CD14-positive monocyte (primary cell): ENCODE measurements at places on chromosomes 4 and X. TPM values are rescaled to one million over a fixed set of nuclear protein-coding genes. Genes with fewer than 3 reads are reported as not detected.
A peak's percentile ranks its signal among the peaks of the same experiment; 100 is the strongest.

SPANXB1 gene
- polyA plus RNA-seq = not detected

DNA sequence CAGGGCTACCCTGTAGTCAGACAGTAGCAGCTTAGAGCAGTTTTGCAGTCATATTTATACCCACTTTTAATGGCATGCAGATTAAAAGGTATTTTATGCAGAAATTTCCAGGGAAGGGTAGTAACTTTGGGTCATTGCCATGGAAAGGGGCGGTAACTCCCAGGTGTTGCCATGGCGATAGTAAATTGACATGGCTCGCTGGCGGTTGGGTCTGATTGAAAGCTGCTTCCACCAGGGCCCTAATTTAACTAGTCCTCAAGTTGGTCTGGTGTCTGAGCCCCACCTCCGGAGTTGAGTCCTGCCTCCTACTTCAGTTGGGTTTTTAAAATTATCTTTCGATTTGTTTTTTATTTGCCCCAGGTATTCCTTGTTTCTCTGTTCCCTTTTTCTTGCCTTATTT, 70.1 kb downstream of the NAA11 start:
- no peak for DNase-seq
- no peak overlapping the region for H3K27ac ChIP-seq
- no peak overlapping the region for H3K4me3 ChIP-seq
- H3K27me3 ChIP-seq = no peaks in the 10 kb centered on the region
- no peaks in the 10 kb centered on the region for H3K4me1 ChIP-seq

DNA sequence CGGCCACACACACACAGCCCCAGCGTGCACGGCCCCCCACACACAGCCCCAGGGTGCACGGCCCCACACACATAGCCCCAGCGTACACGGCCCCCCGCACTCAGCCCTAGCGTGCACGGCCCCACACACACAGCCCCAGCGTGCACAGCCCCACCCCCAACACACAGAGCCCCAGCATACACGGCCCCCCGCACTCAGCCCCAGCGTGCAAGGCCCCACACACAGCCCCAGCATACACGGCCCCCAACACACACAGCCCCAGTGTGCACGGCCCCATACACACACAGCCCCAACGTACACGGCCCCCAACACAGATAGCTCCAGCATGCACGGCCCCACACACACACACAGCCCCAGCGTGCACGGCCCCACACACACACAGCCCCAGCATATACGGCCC, 17.6 kb downstream of the GAK start:
- H3K36me3 ChIP-seq = peaks cover 37% of the 10 kb centered on the region
- H3K4me3 ChIP-seq = peak overlapping the region; percentile 66
- no peak for DNase-seq
- H3K4me1 ChIP-seq = peaks cover 28% of the 10 kb centered on the region

GRCh38 chr4:158125310-158125709, 47.5 kb downstream of the GASK1B start:
- peaks cover 61% of the 10 kb centered on the region for H3K36me3 ChIP-seq
- H3K4me3 ChIP-seq = no peak overlapping the region
- DNase-seq = no peak
- no peak overlapping the region for H3K27ac ChIP-seq
- peaks cover 18% of the 10 kb centered on the region for H3K4me1 ChIP-seq

ENOPH1 gene
- 22.0 TPM for polyA plus RNA-seq
